ENCODE measurements at places on chromosomes 1 and 21. TPM values are rescaled to one million over a fixed set of nuclear protein-coding genes. Genes with fewer than 3 reads are reported as not detected.

Gene LRRC39
- 0.50 TPM for total RNA-seq

Gene MPZ
- total RNA-seq = 0.51 TPM

Gene RIMKLA
- total RNA-seq = under 0.01 TPM

DNA sequence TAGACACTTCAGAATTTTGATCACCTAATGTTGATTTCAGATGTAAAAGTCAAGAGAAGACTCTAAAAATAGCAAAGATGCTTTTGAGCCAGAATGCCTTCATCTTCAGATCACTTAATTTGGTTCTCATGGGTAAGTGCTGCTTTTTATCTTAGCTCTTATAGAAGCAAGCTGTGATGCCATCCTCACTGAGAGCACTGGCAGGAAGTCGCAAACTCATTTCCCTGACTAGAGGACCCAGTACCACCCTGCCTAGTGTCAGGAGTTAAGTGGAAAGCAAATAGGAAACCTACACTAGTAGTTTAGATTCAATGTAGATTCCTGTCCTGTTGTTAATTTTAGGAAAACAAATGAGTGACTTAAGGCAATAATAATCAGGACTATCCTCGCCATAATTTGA lies 12.1 kb downstream of the IFNAR2 start:
- DNase-seq = no peak
- H3K27me3 ChIP-seq = no peaks in the 10 kb centered on the region
- peaks cover 2% of the 10 kb centered on the region for H3K36me3 ChIP-seq
- no peaks in the 10 kb centered on the region for H3K4me1 ChIP-seq
- H3K27ac ChIP-seq = no peak overlapping the region
- H3K4me3 ChIP-seq = no peak overlapping the region

DNA sequence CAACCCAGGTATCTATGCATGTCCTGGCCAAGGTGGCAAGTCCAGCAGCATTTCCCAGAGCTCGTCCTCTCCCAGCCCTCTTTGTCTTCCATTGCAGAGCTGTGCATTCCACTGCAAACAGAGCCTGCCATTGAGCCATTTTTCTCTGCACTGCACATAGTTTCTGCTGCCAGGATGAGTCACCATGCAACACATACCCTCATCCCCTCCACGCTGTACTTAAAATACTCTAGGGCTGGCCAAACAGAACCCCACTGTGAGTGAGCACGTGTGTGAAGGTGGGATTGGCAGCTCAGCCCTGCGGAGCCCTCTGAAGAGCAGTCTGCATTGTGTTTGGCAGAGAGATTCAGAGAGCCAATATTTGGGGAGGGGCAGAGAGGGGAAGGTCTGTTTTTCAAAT lies 3.9 kb upstream of the ATP1B1 start:
- H3K4me3 ChIP-seq = no peak overlapping the region
- H3K36me3 ChIP-seq = no peaks in the 10 kb centered on the region
- H3K27me3 ChIP-seq = no peaks in the 10 kb centered on the region
- H3K27ac ChIP-seq = no peak overlapping the region
- DNase-seq = peak; percentile 90

GRCh38 chr1:179166663-179167417 lies 62.6 kb downstream of the ABL2 start:
- H3K4me1 ChIP-seq = peaks cover 3% of the 10 kb centered on the region
- DNase-seq = peak; percentile 25
- H3K36me3 ChIP-seq = no peaks in the 10 kb centered on the region
- no peak overlapping the region for H3K4me3 ChIP-seq
- H3K27me3 ChIP-seq = no peaks in the 10 kb centered on the region

GRCh38 chr1:226546926-226547325 lies 1.6 kb upstream of the STUM start:
- H3K4me1 ChIP-seq = no peaks in the 10 kb centered on the region
- no peak for DNase-seq
- no peak overlapping the region for H3K4me3 ChIP-seq
- no peak overlapping the region for H3K27ac ChIP-seq
- no peaks in the 10 kb centered on the region for H3K36me3 ChIP-seq

DNA sequence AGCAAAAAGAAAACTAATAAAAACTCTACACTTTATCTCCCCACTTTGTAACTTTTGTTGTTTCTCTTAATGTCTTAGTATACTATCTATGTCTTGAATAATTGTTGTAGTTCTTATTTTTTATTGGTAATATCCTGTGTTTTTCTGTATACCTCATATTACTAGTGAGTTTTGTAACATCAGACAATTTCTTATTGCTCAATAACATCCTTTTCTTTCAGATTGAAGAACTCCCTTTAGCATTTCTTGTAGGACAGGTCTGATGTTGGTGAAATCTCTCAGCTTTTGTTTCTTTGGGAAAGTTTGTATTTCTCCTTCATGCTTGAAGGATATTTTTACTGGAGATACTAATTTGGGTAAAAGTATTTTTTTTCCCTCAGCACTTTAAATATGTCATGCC lies 79.8 kb upstream of the LRRC8B start:
- DNase-seq = no peak
- H3K27ac ChIP-seq = no peak overlapping the region
- no peaks in the 10 kb centered on the region for H3K4me1 ChIP-seq
- H3K4me3 ChIP-seq = no peak overlapping the region
- no peaks in the 10 kb centered on the region for H3K36me3 ChIP-seq

- DNase-seq = no peak
- no peaks in the 10 kb centered on the region for H3K4me1 ChIP-seq
- no peak overlapping the region for H3K4me3 ChIP-seq
Observed at GRCh38 chr1:82091729-82092128, 291.0 kb downstream of the ADGRL2 start.

- H3K27ac ChIP-seq = peak overlapping the region; percentile 35
- DNase-seq = no peak
- H3K4me1 ChIP-seq = peaks cover 5% of the 10 kb centered on the region
Observed at GRCh38 chr1:246609632-246610031, 43.4 kb downstream of the CNST start.

- DNase-seq = peak; percentile 99
- H3K4me3 ChIP-seq = no peak overlapping the region
- H3K27me3 ChIP-seq = no peaks in the 10 kb centered on the region
- H3K4me1 ChIP-seq = peaks cover 6% of the 10 kb centered on the region
Observed at GRCh38 chr1:44072204-44072603, 40.9 kb upstream of the SLC6A9 start.

- no peaks in the 10 kb centered on the region for H3K27me3 ChIP-seq
- H3K36me3 ChIP-seq = no peaks in the 10 kb centered on the region
- no peaks in the 10 kb centered on the region for H3K4me1 ChIP-seq
- no peak overlapping the region for H3K27ac ChIP-seq
Observed at GRCh38 chr21:18467715-18468114, 64.1 kb upstream of the TMPRSS15 start.

- DNase-seq = no peak
- H3K4me1 ChIP-seq = no peaks in the 10 kb centered on the region
- peaks cover 10% of the 10 kb centered on the region for H3K27me3 ChIP-seq
- H3K4me3 ChIP-seq = no peak overlapping the region
Observed at GRCh38 chr21:43854773-43855633, 10.0 kb upstream of the AGPAT3 start.

DNA sequence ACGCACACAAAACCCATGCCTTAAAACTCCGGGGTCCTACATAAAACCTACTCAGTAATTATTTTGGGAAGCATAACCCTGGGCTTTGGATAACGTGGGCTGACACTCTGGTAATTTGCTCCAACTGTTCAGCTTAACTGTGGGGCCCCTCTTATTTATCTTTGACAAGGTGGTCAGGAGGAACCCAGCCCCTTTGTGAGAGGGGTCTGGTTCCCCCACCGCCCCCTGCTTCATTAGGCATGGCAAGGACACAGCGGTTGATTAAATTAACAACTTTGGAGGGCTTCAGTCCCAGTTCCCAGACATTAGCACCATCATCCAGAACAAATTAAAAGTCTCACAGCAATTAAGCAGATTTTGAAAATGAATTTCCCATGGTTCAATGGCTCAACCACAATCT lies 14.7 kb downstream of the WLS start:
- no peak overlapping the region for H3K4me3 ChIP-seq
- H3K4me1 ChIP-seq = peaks cover 25% of the 10 kb centered on the region
- no peak for DNase-seq
- H3K36me3 ChIP-seq = no peaks in the 10 kb centered on the region
- H3K27me3 ChIP-seq = no peaks in the 10 kb centered on the region

GRCh38 chr1:245753807-245754206 lies 599.0 kb downstream of the KIF26B start:
- no peak overlapping the region for H3K27ac ChIP-seq
- no peaks in the 10 kb centered on the region for H3K36me3 ChIP-seq
- no peak for DNase-seq
- H3K4me1 ChIP-seq = no peaks in the 10 kb centered on the region
- no peak overlapping the region for H3K4me3 ChIP-seq
- H3K27me3 ChIP-seq = no peaks in the 10 kb centered on the region

- no peaks in the 10 kb centered on the region for H3K36me3 ChIP-seq
- H3K4me1 ChIP-seq = no peaks in the 10 kb centered on the region
- H3K27ac ChIP-seq = no peak overlapping the region
- H3K27me3 ChIP-seq = no peaks in the 10 kb centered on the region
- DNase-seq = no peak
Observed at GRCh38 chr1:18793164-18793563, 66.3 kb downstream of the TAS1R2 start.

DNA sequence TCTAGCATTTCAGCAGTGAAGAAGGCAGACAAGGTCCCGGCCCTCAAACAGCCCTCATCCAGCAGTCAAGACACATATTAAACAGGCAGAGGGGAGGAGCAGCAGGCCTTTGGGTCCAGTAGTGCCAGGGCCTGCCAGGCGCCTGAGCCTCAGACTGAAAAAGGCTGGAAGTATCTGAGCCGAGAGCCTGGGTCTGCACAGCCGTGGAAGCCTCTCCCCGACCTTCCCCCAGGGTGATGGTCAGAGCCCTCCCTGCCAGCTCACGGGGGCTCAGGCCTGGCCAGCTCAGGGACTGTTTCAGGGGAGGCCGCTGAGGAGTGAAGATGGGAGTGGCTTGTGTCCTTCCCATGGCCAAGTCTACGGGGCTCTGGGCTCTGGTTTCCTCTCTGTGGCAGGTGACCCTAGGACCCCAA lies 565.2 kb downstream of the PTPRU start:
- no peak for DNase-seq
- H3K4me1 ChIP-seq = no peaks in the 10 kb centered on the region
- no peaks in the 10 kb centered on the region for H3K27me3 ChIP-seq
- H3K4me3 ChIP-seq = no peak overlapping the region

DNA sequence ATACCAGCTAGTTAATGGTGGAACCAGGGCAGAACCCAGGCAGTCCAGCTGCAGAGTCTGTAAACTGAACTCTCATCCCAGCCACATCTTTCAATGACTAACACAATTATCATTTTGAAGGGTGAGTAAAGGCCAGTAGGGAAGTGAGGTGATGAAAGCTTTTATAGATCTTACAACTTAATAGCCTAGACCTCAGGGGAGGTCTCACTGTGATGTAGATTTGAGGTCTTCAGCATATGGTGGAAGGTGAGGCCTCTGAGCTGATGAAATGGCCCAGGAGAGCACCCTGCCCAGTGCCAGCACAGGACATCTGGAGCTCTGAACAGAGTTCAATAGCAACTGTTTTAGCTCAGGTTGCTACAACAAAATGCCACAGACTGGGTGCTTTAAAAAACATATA lies 44.8 kb upstream of the POU2F1 start:
- H3K36me3 ChIP-seq = no peaks in the 10 kb centered on the region
- DNase-seq = peak; percentile 41
- H3K4me1 ChIP-seq = no peaks in the 10 kb centered on the region
- no peak overlapping the region for H3K27ac ChIP-seq

DNA sequence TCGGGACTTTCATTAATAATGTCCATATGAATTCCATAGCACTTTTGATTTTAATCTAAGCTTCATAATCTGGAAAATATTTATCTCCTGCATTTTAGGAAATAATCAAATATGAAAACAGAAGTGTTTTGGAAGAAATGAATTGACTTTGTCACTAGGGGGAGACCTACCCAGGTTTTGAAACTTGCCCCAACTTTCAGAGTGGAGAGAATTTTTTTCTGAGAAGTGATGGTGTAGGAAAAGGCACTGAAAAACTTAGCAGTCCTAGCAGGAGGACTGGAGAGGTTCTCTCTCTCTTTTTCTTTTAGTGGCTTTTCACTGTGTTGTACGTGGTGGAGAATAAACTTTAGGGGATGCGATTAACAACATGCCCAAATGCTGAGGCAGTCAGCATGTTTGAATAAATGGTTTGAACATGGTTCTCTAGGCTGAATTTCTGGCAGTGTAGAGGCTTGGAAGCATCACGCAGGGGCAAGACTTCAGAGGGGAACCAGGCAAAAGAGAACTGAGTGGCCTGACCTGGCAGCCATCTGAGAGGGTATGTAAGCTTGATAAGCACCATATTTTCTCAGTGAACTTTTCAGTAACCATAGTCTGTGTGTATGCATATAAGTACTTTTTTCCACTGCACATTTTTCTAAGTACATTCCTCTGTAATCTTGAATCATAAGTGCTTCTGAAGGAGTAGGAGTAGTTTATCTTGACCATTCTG lies 68.3 kb upstream of the NEK7 start:
- H3K4me3 ChIP-seq = no peak overlapping the region
- DNase-seq = peak; percentile 73
- no peaks in the 10 kb centered on the region for H3K4me1 ChIP-seq
- H3K27ac ChIP-seq = no peak overlapping the region
- H3K27me3 ChIP-seq = no peaks in the 10 kb centered on the region

DNA sequence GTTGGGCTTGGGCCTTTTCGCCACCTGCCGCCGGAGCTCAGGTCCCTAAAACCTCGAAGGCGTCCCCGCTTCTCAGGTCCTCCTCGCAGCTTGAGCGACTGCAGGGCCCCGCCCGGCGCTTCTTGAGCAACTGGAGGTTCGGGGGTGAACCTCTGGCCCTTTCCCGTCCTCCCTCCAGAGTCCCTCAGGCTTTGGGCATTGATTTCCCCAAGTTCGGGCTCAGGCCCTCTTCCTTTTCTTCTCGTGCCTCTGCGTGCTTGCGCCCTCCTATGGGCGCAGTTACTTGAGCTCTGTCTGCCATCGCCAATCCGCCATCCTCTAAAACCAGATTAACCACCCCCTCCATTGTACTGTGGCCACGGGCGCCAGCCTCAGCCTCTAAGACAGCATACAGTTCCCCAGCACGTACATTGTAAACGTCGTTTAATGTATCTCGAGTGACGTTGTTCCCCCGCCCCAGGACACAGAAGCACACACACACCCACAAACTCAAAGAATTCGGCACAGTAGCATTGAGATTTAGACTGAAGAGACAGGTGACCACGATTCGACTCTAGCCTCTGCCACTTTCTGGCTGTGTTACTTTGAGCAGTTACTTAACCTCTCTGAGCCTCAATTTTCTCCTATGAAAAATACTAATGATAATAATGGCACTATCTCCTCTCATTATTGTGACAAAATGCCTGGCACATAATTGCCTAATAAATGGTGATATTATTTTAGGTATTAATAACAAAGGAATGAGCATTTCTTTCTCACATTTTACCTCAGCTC lies 22.6 kb downstream of the BTG2 start:
- no peaks in the 10 kb centered on the region for H3K36me3 ChIP-seq
- no peak overlapping the region for H3K27ac ChIP-seq
- DNase-seq = peak; percentile 64
- peaks cover 35% of the 10 kb centered on the region for H3K27me3 ChIP-seq
- H3K4me3 ChIP-seq = peak overlapping the region; percentile 49

Measured in fibroblast of lung (primary cell).